ENCODE measurements at places on chromosomes 5 and 9. TPM values are rescaled to one million over a fixed set of nuclear protein-coding genes. Genes with fewer than 3 reads are reported as not detected.

DNA sequence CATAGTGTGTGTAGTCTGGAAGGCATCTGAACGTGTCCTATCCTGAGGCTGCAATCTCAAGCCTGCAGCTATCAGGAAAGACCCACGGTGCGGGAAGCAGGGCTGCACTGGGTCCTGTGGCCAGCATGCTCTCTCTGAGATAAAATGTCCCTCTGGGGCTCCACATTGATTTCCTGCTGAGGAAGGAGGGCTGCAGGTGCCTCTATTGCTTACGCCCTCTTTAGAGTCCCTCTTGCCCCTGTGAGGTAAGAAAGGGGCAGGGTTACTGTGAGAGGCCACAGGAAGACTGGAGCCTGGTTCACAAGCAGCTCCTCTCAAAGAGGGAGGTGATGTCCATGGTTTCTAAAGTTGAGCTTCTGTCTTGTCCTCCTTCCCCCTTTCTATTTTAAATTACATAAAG, 299.9 kb upstream of the RFX3 start:
- H3K27me3 ChIP-seq = no peaks in the 10 kb centered on the region
- H3K27ac ChIP-seq = no peak overlapping the region
- peaks cover 34% of the 10 kb centered on the region for H3K4me1 ChIP-seq
- H3K4me3 ChIP-seq = no peak overlapping the region

DNA sequence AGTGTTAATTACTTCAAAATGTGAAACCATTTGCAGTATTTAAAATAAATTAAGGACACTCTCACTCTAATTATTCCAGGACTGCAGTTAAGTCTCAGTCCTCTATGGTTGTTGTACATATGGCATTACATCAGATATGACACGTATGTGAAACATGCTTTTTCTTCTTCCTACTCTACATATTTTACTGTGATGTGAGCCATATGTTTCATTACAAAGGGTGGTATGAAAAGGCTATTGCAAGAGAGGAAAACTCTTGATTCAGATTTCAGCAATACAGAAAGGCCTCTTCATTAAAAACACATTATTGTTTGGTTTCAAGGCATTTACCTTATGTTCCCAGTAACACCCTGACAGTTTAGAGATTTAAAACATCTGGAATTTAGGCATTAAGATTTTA, 964.5 kb upstream of the DMAC1 start:
- no peak overlapping the region for H3K27ac ChIP-seq
- no peaks in the 10 kb centered on the region for H3K36me3 ChIP-seq
- DNase-seq = no peak
- H3K27me3 ChIP-seq = no peaks in the 10 kb centered on the region
- H3K4me3 ChIP-seq = no peak overlapping the region

DNA sequence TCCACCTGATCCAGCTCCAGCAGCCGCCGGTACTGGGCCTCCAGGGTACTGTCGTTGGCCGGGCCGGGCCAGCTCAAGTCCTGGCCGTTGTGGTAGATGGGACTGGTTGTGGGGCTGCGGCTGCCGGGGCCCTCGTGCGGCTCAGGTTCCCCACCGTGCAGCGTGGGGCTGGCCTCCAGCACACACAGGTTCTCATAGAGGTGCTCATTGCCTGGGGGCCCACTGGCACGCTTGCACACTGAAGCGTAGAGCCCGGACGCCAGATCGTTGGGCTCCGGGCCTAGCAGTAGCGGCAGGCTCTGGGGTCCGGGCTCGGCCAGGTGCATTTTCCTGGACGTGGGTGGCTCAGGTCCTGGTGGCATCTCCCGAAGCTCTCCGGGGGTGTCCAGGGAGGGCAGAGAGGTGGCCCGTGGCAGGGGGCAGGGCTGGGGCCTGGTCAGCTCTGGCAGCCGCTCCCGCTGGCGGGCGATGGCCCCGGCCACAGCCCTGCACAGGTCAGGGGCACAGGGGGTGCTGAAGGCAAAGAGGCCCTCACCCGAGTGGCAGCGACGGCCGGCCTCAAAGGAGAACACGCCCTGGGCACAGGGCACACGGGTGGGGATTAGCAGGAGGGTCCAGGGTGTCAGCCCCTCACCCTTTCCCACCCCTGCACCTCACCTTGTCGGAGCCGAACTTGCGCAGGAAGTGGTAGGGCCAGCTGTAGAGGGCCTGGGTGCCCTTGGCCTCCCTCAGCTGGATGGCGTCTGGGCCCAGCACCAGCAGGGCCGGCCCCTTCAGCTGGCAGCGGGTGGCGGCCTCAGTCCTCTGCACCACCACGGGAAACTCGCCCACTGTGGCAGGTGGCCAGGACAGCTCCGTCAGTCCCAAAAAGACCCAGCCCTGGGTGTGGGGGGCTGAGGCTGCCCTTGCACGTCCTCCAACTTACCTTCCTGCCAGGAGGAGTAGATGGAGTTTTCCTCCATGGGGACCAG, 5.3 kb downstream of the DOK3 start:
- H3K4me1 ChIP-seq = no peaks in the 10 kb centered on the region
- no peaks in the 10 kb centered on the region for H3K27me3 ChIP-seq
- no peak for DNase-seq

DNA sequence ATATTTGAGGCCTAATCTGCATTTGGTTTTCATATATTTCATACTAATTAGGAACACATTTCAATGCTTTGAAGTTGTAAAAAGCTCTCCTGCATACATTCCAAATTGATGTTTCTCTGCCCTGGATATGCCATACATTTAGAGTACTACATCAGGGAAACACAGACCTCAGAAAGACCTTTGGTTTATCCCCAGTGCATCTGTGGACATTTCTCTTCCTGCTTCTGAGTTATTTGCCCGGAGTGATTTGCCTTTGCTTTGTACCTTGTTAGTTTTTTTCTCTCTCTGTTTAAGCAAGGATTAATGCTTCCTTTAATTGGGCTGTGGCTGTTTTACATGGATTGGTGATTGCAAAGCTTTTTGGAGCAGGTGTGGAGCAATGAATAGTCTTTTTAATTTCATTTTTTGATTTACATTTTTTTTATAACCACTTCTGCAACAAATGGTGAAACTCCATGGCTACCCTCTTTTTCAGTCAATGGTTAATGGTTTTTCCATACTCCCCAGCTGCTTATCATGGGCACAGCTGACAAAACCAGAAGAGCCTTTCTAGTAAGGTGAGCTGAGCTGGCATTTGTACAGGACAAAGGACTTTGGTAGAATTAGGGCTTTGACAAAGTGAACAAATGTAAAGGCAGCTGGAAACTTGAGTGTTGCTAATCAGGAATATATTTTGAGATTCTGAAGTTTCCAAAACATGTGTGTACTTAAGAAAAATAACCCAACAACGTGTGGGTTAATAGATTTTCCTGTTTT, 54.2 kb downstream of the ZSWIM6 start:
- no peak for DNase-seq
- H3K4me3 ChIP-seq = no peak overlapping the region
- no peaks in the 10 kb centered on the region for H3K27me3 ChIP-seq
- H3K27ac ChIP-seq = no peak overlapping the region
- no peaks in the 10 kb centered on the region for H3K36me3 ChIP-seq
- H3K4me1 ChIP-seq = no peaks in the 10 kb centered on the region

DNA sequence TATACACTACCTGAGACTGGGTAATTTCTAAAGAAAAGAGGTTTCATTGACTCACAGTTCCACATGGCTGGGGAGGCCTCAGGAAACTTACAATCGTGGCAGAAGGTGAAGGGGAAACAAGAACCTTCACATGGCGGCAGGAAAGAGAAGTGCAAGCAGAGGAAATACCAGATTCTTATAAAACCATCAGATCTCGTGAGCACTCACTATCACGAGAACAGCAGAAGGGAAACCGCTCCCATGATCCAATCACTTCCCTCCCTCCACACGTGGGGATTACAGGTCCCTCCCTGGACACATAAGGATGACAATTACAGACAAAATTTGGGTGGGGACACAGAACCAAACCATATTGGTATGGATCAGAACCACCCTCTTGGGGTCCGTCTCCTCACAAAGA, 44.2 kb upstream of the SPIN1 start:
- H3K4me1 ChIP-seq = peaks cover 7% of the 10 kb centered on the region
- no peak overlapping the region for H3K4me3 ChIP-seq
- H3K27ac ChIP-seq = no peak overlapping the region
- no peaks in the 10 kb centered on the region for H3K36me3 ChIP-seq

- H3K27ac ChIP-seq = no peak overlapping the region
- no peaks in the 10 kb centered on the region for H3K27me3 ChIP-seq
- no peak overlapping the region for H3K4me3 ChIP-seq
- no peak for DNase-seq
- H3K36me3 ChIP-seq = no peaks in the 10 kb centered on the region
These were observed 50.9 kb downstream of the VCAN start for GRCh38 chr5:83522446-83522845.

- no peaks in the 10 kb centered on the region for H3K27me3 ChIP-seq
- peaks cover 5% of the 10 kb centered on the region for H3K4me1 ChIP-seq
- peak; percentile 16 for DNase-seq
- H3K27ac ChIP-seq = no peak overlapping the region
- peaks cover 7% of the 10 kb centered on the region for H3K36me3 ChIP-seq
These were observed 9.4 kb downstream of the STARD4 start for GRCh38 chr5:111502956-111503355.

DNA sequence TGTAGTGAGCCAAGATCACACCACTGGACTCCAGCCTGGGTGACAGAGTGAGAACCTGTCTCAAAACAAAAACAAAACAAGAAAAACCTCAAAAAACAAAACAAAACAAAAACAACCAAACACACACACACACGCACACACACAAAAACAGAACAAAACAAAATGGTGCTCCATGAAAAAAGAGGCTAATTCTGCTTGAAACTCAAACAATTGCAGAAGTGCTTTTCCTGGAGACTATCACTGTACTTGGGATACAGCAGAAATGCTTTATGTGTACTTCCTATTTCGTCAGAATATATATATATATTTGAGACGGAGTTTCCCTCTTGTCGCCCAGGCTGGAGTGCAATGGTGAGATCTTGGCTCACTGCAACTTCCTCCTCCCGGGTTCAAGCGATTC, 49.9 kb upstream of the HSPA9 start:
- H3K36me3 ChIP-seq = no peaks in the 10 kb centered on the region
- H3K4me3 ChIP-seq = no peak overlapping the region
- no peak overlapping the region for H3K27ac ChIP-seq
- DNase-seq = no peak
- no peaks in the 10 kb centered on the region for H3K27me3 ChIP-seq

GRCh38 chr5:142446131-142446959, 121.5 kb upstream of the SPRY4 start:
- no peak for DNase-seq
- H3K4me1 ChIP-seq = no peaks in the 10 kb centered on the region
- H3K27ac ChIP-seq = no peak overlapping the region

- H3K27me3 ChIP-seq = no peaks in the 10 kb centered on the region
- no peak overlapping the region for H3K4me3 ChIP-seq
- no peaks in the 10 kb centered on the region for H3K36me3 ChIP-seq
- H3K4me1 ChIP-seq = no peaks in the 10 kb centered on the region
These were observed 113.3 kb downstream of the SNX18 start for GRCh38 chr5:54630738-54631359.

DNA sequence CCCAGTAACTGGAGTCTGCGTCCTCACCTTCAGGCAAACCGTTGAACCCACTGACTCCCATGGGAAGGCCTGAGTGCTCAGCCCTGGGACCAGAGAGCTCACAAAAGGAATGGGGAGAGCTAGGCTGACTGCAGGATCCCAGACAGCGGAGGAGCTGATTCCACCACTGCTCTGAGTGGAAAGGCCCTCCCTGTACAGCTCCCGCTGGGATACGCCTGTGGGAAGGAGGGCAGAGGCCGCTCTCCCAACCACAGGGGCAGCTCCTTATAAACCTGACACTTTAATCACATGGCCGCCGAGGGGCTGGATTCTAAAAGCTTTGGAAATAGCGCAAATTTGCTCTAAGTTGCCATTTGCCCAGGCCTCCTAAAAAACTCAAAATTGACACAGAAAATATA, 37.1 kb downstream of the DBH start:
- no peak for DNase-seq
- H3K4me3 ChIP-seq = no peak overlapping the region
- H3K27me3 ChIP-seq = no peaks in the 10 kb centered on the region
- H3K27ac ChIP-seq = no peak overlapping the region
- H3K4me1 ChIP-seq = no peaks in the 10 kb centered on the region
- H3K36me3 ChIP-seq = no peaks in the 10 kb centered on the region

DNA sequence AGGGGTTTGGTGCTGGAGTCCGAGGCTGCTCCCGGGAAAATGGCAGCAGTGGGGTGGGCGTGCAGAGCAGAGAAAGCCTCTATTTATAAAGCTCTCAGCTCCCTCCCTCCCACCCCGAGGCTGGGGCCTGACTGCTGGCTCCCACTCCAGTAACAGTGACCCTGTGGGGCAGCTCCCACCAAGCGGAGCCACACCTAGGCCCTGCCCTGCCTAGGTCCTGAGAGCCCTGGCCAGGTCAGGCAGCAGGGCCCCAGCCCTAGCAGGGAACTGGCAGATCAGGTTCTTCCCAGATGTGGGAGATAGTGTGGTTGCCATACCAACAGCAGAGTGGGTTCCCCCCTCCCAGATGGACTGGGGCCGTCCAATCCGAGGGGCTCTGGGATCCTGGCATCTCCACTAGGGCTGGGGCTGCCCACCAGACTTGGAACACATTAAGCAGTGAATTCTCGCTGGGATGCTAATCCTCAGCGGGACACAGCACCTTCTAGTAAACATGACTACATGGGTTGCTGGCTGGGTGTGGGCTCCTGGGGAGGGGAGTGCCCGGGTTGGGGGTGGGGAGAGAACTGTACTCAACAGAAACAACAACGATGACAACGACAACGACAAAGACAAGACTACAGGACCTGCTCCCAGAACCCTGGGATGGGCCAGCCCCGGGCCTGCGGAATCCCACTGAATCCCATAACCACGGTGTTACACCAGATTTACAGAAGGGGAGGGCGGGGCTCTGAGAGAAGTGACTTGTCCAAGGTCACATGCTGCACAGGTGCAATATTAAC, 1.5 kb downstream of the SH3GLB2 start:
- H3K4me3 ChIP-seq = peak overlapping the region; percentile 84
- H3K27me3 ChIP-seq = no peaks in the 10 kb centered on the region
- no peak overlapping the region for H3K27ac ChIP-seq
- DNase-seq = peak; percentile 54

DNA sequence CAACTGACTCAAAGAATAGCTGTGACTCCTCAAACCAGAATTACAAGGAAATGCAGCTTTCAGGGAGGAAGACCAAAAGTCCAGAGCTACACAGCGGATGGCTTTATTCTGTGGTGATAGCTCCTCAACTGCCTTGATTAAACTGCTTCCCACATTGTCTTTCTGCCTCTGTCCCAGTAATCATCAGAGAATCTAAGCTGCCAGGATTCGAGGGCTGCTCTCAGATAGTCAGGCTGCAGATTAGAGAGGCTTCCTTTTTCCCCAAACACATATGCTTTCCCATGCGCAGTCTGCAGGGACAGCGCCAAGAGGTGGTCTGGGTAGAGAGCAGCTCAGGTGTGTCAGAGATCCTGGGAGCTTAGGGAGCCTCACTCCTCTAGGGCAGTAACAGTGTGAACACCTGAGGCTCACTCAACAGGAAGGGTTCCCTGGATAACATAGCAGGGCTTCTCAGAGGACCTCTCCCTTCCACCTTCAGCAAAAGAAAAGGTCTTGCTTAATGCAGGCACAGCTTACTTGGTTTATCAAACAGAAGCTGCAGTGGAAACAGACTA, 439.9 kb upstream of the TLE4 start:
- no peak for DNase-seq
- H3K27me3 ChIP-seq = no peaks in the 10 kb centered on the region
- peaks cover 9% of the 10 kb centered on the region for H3K4me1 ChIP-seq
- H3K27ac ChIP-seq = no peak overlapping the region
- H3K36me3 ChIP-seq = no peaks in the 10 kb centered on the region

GRCh38 chr5:160467555-160468362, 46.1 kb downstream of the PTTG1 start:
- no peaks in the 10 kb centered on the region for H3K36me3 ChIP-seq
- peak overlapping the region; percentile 82 for H3K27ac ChIP-seq
- H3K4me3 ChIP-seq = peak overlapping the region; percentile 55
- no peaks in the 10 kb centered on the region for H3K27me3 ChIP-seq
- peaks cover 68% of the 10 kb centered on the region for H3K4me1 ChIP-seq
- DNase-seq = peak; percentile 81

Gene DMRTA1
- 1.5 TPM for total RNA-seq

Gene CRB2
- total RNA-seq = not detected

Gene KIF24
- 5.0 TPM for total RNA-seq

Gene CNTNAP3
- total RNA-seq = 26.3 TPM

Gene SLC1A3
- 24.7 TPM for total RNA-seq

All from PC-3 (cell line).